ENCODE measurements at places on chromosomes 5 and 9.

- no peak for DNase-seq
Observed at GRCh38 chr9:130462685-130463540, 18.2 kb downstream of the ASS1 start.

DNA sequence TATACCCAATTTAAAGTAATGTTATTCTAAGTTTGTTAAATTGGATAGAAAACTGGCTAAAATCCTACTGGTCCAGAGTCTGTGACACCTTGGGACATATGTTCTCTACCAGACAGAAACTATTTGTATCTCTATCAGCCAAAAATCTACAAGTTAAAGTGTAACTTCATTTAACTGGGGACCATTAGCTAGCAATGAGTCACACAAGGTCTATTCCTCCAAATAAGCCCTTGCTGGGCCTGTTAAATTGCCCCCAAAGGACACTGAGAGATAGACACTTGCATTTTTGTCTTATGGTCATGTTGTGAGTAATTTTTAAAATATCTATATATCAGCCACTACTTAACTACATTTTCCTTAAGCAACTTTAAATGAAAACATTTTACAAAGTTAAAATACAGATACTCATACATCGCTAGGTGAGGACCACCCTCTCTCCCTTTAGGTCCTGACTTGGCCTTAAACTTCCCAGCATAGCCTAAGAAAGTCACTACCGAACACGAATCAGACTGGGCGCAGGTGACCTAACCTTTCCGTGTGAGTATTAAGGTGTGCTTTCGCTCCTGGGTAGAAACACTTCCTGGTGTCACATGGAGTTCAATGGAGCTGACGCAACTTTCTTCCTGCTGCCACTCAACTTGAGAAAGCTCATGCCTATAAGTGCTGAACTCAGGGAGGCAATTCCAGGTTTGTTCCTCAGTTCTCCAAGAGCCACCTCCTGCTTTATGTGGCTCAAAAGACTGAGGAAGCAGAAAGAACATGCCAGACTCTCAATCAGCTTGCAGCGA lies 249.1 kb downstream of the DIRAS2 start:
- DNase-seq, result no peak

- no peak for DNase-seq
Observed at GRCh38 chr5:147689426-147689825, 93.1 kb downstream of the JAKMIP2 start.

- no peak for DNase-seq
Observed at GRCh38 chr5:163248871-163249270, 188.5 kb upstream of the CCNG1 start.

GRCh38 chr5:180540050-180540694 lies 46.0 kb downstream of the CNOT6 start:
- DNase-seq, result no peak

Data from stimulated activated CD4-positive, alpha-beta T cell treated with anti-CD3 and anti-CD28 coated beads, Interleukin-1b, Interleukin-23, amount 100 ng/mL, for 48 hours (primary cell).